ENCODE measurements at places on chromosomes 5 and 9.

DNA sequence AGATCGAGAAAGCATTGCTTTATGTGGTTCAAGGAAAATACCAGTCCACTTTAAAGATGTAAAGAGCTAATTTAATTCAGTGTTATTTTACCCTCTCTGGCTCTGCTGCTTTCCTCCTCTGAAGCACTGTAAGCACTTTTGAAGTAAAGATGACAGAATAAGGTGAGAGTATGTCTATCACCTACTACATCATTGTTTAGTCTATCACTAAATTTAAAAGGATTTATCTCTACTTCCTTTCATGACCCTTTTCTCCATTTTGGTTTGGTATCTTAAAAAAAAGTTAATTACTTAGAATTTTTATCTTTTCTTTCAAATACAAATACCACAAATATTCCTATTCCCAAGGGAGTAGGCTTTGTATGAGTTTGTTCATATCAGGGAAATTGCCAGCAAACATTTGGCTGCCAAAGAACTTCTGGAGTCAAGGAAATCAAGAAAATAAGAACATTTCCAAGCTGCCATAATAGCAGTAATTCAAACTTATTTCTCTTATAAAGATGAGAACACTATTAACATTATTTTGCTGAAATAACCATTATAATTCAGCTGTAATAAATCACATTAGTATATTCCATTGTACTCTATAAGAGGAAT is 77.8 kb downstream of the SLC38A9 start:
- DNase-seq = no peak

DNA sequence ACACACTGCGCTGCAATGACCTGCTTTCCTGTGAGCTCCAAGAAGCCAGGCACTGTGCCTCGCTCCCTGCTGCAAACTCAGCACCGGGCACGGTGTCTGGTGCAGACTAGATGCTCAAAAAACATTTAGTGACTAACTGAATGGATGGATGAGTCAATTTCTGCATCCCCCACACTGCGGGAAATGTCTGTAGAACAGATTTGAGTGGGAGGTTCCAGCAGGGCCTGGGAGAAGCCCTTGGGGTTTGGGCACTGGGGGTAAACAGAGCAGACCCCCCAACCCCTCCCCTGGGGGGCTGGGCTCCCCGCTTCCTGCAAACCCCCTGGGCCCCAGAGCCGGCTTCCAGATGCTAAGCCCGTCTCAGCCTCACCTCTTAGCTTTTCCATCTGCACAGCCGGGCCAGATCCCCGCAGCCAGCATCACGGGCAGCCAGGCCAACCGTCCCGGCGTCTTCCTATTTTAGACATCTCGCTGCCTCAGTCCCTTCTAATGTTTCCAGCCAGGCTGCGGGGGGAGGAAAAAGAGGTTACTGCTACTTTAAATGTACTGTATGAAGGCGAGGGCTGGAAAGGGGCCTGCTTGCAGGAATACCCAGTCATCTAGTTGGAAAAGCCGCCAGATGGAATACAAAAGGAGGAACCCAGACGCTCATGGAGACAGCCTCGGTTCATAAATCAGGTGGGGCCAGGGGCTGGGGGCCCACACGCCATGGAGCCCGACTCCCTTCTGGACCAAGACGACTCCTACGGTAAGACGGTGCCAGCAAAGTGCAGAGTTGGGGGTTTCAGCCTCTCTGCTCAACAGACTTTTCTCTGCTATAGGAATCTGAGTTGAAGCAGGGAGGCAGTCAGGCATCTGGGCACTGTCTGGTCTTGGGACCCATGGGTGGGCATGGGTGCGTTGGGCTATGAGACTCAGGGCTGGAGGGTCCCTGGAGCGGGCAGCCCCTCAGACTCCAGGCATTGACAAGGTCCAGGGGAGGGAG is 67.1 kb upstream of the GGTA1 start:
- DNase-seq = no peak

DNA sequence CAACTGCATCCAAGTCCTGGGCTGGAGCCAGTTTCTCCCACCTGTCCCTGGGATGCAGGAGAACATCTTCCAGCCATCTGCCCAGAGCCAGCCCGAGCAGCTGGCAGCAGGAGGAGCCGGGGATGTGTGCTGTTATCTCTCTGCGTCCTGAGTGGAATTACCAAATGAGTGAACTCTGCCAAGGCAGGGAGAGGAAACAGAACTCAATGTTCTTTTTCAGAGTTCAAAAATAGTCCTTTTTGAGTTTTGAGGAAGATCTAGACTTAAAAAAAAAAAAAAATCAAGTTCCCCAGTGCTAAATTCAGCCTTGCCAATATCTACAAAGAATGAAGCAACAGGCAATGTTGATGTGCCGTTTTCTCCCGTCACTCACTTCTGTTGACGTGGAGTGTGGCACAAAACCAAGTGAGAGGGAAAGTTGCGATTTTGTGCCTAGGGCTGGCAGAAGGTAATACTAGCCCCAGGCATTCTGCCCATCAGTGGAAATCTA is 56.2 kb downstream of the TMOD1 start:
- DNase-seq = no peak

DNA sequence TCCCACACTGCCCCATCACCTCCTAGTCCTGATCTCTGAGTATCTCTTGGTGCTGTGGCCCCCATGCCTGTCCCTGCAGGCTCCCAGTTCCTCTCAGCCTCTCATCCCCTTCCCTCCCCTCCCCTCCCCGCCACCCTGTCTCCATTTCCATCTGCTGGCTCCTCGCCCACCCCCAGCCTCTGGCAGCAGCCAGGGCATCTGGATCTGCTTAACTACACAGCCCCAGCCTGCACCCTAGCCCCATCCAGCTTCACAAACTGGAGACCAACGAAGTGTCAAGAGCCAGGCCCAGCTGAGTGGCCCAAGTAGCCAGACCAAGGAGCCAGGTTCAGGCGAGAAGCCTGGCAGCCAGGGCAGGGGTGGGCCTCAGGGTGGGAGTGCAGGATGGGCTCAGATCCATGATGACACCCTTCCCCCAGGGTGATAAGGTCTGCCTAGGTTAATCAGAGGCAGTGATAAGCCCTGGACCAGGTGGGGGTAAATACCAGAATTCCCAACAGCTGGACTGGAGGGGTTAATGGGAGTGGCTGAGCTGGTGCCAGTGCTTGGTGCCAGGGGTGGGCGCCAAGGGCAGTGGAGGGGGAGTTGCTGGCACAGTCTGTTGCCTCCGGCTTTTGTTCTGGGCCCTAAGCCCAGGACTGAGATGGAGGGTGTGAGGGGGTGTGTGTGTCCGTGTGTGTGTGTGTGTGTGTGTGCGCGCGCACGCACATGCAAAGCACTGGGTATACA is 2.5 kb downstream of the IL11RA start:
- no peak for DNase-seq

DNA sequence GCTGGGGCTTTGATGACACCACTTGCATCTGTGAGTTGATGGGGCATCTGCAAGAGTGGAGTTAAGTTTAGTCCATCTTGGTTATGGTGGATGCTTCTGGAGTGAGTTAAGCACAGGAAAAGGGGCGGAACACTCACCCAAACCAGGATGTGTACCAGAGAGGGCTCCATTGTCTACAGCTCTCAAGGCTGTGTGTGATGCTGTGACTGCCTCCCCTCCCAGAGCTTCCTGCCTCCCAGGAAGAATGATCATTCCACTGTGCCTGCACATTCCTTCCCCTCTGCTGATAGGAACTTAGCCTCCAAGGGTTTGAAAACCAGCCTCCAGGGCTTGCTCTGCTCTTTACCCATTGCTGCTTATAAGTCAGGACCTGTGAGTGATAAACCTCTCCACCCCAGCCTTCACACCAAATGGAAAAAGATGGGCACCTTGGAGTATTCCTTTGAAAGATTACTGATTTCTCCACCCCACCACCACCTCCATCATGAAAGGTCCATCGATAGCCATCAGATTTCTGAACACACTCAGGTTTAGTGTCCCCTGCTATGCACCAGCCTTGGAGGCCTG is 160.1 kb upstream of the SPRY4 start:
- no peak for DNase-seq

Measured in activated T-cell treated with anti-CD3 and anti-CD28 coated beads for 1 hour (primary cell).